ENCODE measurements at places on chromosomes 16 and 17.
A peak's percentile ranks its signal among the peaks of the same experiment; 100 is the strongest.

DNA sequence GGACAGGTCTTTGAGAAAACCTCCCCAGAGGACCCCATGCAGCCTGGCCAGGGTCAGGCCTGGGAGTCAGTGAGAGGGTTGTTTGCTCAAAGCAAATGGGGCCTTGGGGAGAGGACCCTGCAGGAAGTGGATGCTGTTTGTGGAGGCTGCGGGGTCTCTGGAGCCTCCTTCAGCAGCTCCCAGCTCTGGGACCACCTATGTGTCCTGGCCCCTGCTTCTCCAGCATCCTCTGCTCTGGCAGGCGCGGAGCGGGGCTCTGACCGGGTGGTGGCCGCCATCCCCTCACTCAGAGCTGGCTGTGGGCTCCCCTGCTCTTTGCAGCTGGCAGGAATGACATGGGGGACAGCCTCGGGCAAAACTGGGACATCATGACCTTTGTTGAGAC is 29.8 kb upstream of the CIBAR2 start:
- DNase-seq = no peak

DNA sequence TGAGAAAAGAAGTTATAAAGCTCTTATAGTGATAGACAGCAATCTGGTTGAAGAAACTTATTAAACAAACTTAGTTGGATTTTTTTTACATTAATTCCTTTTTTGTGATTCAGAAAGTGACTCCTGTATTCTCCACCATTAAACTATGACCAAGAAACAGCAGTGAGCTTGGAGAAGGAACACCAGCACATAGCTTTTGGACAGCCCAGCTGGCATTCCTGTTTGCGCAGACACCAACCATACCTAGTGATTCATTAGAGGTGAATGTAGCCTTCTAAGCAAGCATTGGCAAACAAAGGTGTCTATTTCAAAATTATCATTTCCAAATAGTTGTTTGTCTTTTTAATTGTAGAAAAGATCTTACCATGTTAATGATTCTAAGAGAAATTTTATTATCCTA is 94.4 kb downstream of the STXBP4 start:
- no peak for DNase-seq

- DNase-seq = peak; percentile 74
Measured at GRCh38 chr16:56193951-56194726, 2.9 kb downstream of the GNAO1 start.

GRCh38 chr17:76382351-76382802 is 2.0 kb upstream of the SPHK1 start:
- DNase-seq = no peak

GRCh38 chr16:68422396-68422960 is 25.8 kb downstream of the SMPD3 start:
- no peak for DNase-seq

- no peak for DNase-seq
Measured at GRCh38 chr17:44909681-44910144, 5.6 kb downstream of the GFAP start.

DNA sequence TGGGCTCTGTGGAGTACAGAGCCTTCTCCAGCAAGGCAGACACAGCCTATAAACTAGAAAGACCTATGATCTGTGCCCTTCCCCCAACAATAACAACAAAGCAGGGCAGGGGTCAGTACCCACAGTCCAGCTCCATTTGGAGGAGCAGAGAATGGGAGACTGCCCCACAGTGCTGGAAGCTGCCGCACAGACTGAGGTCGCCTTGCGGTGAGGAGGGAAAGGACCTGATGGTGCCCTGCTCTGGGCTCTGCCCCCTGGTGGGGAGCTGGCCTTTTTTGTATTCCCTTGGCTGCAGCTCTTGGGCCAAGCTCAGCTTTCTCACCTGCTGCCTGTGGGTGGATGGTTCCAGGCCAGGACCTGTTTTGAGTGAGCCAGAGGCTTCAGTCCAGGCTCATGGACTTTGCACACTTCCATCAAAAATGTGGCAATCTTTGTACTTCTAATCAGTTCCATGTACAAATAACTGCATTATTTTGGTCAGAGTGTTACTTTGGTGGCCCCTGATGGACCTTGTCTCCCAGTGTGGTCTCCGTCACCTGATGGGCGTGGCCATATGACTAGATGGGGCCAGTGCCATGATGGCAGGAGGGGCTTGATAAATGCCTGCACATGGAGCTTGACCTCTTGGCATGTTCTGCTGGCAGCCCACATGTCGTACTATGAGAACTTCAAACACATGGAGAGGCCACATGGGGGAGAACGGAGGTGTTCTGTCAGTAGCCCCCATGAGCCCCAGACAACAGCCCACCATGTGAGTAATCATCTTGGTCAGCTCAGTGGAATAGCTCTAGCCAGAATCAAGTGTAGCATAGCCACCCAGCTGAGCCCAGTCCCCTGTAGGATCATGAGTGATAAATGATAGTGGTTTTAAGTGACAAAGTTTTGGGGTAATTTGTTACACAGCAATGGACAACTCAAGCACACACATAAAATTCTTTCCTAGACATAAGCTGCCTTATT is 24.2 kb downstream of the B9D1 start:
- DNase-seq = no peak

DNA sequence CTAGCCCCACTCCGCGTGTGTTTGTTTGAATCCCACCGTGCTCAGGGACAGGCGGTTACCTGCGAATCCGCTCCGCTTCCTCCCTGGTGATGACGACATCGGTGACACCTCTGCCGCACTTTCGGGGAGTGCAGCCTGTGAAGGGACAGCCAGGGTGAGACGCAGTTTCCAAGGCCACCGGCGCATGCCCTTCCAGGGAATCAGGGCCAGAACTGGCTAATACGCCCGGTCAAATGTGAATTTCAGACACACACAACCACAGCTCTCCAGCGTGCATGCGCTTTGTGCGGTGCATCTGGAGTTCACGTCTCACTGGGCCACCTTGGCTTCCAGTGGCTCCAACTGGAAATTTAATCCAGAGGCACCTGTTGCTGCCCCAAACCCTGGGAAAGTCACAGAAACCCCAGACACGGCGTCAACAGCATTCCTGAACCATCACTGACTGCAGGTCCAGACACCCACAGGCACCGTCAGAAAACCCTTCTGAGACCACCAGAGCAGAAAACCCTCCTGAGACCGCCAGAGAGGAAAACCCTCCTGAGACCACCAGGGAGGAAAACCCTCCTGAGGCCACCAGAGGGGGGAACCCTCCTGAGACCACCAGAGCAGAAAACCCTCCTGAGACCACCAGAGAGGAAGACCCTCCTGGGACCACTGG is 6.6 kb upstream of the HEXD start:
- DNase-seq = no peak

GRCh38 chr17:17669580-17670235 is 11.6 kb upstream of the RAI1 start:
- DNase-seq = no peak

DNA sequence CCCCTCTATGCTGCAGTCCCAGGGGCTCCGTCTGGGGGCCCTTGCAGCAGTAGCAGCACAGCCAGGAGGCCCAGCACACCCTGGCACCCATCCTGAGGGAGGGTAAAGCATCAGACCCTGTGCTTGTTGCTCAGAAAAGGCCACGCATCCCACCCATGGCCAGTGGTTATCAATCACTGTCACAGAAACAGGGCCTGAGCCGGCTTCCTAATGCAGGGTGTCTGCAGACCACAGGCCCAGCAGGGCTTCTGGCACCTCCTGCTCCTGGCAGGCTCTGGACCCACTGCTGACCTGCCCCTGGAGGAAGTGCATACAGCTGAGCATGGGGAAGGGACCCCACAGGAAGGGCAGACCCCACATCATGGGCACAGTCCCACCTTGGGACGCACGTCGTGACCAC is 26.9 kb upstream of the CDH15 start:
- DNase-seq = no peak

DNA sequence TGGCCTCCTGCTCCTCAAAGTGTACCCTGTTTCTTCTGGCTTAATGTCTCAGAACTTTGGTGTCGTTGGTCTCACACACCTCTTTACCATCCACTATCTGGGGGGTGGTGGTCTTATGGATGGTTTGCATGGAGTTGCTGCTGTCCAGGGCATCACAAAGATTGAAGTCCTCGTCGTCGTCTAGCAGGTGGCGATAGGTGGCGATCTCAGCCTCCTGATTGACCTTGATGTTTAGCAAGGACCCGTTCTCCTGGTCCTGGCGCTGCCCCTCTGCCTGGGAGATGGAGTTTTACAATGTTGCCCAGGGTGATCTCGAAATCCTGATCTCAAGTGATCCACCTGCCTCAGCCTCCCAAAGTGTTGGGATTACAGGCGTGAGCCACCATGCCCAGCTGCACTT is 31.1 kb upstream of the HELZ start:
- DNase-seq = no peak

DNA sequence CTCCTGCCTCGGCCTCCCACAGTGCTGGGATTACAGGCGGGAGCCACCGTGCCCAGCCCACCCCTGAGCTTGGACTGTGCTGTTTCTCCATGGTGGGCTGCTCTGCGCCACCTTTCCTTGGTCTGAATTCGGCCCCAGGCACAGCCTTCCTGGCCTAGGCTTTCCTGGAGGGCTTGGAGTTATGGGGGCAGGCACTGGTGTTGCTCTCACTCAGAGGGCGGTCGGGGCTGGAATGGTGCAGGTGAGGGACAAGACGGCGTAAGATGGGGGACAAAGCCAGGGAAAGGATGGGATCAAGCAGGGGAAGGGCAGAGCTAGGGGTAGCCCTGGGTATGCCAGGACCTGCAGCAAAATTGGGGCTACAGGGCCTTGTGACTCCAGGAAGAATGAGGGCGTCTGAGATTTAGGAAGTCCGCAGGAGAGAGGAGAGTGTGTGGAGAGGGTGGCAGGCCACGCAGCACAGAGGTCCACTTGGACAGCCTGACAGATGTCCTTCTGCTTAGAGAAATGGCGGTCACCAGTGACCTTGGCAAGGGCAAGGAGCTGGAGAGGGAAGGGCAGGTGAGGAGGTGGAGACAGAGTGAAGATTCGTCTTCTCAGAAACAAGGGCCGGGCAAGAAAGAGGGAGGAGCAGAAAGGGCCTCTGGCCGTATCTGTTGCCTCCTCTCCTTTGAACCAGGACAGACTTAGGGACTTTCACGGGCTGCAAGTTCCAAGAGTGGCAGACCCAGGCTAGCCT is 1.6 kb upstream of the ATP6V0C start:
- DNase-seq = no peak

DNA sequence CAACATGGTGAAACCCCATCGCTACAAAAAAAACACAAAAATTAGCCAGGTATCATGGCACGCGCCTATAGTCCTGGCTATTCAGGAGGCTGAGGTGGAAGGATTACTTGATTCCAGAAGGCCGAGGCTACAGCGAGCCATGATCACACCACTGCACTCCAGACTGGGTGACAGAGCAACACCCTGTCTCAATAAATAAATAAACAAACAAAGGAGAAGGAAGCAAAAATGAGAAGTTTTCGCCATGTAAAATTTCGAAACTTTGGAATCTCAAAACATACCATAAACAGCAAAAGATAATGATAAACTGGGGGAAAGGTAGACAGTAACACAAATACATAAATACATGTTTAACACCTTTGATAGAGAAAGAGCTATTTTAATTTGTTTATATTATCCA is 130.9 kb downstream of the ZFHX3 start:
- no peak for DNase-seq

- DNase-seq = no peak
Measured at GRCh38 chr17:40418428-40418706, 671 bp upstream of the TOP2A start.

DNA sequence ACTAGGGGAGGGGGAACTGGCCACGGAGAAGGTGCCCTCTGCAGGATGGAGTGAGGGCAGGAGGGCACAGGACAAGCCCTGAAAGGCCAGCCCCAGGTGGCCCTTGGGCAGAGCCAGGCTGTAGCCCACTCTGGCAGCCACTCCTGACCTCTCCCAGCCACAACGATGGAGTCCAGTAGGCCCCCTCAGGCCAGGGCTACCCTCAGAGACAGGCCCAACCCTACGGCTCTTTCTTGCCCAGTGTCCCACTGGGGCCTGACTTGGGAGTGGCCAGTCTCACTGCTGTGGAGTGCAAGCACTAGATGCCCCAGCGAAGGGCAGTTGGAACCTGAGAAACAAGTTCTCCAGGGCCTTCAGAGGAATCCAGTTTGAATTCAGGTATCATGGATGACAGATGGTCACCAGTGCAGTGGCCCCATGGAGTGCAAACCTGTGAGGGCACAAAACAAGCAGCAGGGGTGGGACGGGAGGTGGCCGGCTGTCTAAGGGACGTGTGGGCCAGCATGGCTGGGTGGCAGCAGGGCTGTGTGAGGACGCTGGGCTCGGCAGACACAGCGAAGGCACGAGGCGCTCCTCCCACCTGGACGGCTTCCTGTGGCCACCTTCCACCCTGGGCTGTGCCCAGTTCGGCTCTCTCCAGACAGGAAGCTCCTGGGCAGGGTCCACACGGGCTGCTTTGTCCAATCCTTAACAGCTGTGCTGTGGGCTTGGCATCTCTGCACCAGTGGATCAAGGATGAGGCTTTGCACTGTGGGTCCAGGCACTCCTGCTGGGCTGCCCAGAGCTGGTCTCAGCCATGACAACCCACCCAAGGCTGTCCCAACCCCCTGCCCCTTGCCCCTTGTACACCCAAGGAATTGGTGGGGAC is 72.1 kb downstream of the AMFR start:
- DNase-seq = no peak

DNA sequence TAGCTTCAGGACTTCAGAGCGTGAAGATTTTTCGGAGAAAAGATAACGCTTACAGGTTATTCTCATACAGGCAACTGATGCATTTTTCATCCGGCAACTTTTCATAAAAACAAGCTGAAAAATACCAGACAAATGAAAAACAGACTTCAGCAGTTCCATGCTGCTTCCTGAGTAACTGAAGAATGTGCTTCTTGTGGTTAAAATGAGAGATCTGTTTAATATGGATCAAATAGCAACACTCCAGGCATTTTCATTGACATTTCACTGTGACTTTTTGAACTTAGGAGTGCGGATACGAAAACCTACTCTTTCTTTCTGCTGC is 705 bp upstream of the PITPNC1 start:
- DNase-seq = no peak

DNA sequence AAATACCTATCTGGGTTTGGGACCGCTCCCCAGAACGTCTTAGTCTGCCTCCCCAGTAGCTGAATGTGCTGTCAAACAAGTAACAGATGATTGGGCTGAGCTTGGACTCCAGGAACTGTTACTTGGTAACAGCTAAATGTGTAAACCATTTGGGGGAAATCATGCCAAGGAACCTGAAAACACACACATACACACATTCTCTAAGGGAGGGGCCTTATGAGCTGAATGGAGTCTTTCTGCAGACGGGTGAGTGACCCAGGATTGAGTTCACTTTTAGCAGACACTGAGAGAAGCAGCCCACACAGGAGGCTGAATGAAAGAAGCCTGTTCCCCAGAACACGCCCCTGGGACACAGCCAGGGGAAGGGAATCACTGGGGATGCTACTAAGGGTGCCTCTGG is 1.6 kb downstream of the ACLY start:
- DNase-seq = no peak
